ENCODE measurements at places on chromosomes 12 and 14.

- no peak for DNase-seq
Observed at GRCh38 chr12:120403869-120404268, 34.0 kb upstream of the COX6A1 start.

- DNase-seq, result no peak
Observed at GRCh38 chr12:70645494-70646317, 8.5 kb upstream of the PTPRB start.

DNA sequence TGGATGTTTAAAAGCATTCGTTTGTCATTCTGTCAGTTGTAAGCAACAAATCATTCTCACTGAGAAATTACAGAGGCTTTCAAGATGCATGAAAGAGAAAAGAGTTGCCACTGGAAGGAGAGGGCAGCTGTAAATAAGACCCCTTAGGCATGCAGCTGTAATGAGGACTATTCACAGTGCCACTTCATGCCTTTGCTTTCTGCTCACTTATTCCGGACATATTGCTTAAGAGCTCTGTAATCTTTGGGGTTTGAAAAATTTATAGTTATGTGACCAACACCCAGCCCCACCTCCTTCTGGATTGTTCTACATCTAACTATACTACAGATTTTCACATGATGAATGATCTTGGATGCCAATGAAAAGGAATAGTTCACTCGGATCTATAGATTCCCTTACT is 194.8 kb upstream of the DCN start:
- DNase-seq, result no peak

DNA sequence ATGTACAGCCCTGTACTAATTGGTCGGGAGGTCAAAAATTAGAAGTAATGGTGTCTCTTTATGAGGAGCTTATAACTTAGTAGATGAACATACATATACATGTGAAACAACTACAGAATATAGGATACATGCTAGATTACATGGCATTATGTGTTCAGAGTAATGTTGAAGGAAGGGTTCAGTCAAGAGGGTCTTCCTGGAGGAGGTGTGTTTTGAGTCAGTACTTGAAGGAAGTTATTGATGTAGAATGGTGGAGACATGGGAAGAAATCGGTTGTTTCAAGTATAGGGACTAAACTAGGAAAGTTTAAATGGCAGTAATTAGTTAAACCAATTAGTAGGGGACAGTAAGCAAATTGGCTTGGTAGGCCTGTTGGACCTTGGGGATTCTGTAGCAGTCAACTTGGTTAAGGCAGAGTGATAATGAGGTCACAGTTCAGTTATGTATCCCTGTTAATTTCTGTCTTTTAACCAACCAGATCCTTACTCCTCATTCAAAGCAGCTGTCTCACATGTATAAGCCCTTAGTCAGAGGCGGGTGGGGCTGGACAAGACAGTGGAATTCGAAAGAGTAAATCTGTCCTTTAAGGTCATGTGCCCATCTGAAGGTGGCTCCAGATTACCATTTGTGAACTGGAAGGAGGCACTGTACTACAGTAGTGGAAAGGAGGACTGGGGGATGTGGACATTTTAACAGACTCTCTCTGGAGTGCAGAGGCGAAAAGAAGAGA is 3.5 kb upstream of the ANKRD52 start:
- no peak for DNase-seq

DNA sequence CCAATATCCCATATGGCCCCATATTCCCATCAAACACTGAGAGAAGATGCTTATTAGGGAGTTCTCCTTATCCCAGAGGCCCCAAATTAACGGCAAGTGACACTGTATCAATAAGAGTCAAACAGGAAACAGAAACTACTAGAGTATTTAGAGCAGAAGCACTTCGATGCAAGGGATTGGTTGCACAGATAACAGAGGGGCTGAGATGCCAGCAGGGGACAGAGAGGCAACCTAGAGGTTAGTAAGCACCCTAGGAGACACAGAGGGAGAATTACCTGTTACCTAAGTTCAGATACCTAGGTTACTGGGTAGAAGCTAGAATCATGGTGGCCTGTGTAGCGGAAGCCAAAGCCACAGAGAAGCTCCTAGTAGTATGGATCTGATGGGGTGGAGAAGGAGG is 2.9 kb downstream of the HEBP1 start:
- no peak for DNase-seq

- no peak for DNase-seq
Observed at GRCh38 chr12:41663598-41664265, 475.6 kb downstream of the PDZRN4 start.

- DNase-seq, result no peak
Observed at GRCh38 chr14:102901633-102902032, 20.8 kb upstream of the AMN start.

DNA sequence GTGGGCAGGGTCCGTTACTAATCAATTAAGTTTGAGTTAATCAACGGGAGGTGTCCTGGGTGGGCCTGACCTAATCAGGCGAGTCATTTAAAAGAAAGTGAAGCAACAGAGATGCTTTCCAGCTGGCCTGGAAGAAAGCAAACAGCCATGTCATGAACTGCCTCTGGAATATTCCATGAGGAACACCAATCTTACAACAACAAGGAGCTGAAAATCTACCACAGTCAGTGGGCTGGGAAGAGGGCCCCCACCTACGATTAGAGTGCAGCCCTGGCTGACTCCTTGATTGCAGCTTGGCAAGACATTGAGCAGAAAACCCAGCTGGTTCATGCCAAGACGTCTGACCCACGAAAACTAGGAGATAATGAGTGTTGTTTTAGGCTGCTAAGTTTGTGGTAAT is 56.2 kb downstream of the SSPN start:
- no peak for DNase-seq

- no peak for DNase-seq
Observed at GRCh38 chr12:18595412-18595811, 142.4 kb downstream of the PLCZ1 start.

DNA sequence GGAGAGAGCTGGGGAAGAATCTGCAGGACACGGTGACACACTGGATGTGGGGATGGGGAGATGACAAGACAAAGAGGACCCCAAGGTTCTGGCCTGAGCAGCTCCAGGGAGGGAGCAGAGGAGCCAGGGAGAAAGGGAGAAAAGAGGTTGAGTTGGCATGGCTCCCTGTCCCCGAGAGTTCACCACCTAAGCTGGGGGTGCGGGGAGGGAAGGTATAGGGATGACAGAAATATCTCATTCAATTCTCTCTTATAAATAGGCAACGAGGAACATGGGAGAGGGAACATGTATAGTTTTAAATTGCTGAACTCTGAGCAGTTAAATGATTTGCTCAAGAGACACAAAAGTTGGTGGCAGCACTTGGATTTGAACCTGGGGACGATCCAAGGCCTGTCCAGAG is 85.1 kb downstream of the CMKLR1 start:
- DNase-seq, result no peak

- no peak for DNase-seq
Observed at GRCh38 chr14:49634547-49635334, at the start of gene DNAAF2. Gene DNAAF2, minus strand, starts transcription at chr14:49635244. Its CDS starts 95 bp downstream, at chr14:49635149.

Data from D721Med (cell line).